Stimulated activated CD8-positive, alpha-beta memory T cell treated with anti-CD3 and anti-CD28 coated beads, Interleukin-4, amount 100 ng/mL, for 1 hour (primary cell): ENCODE measurements at places on chromosomes 7 and 10.

- no peak for DNase-seq
Observed at GRCh38 chr7:159197066-159197975, 52.7 kb upstream of the VIPR2 start.

- DNase-seq, result no peak
Observed at GRCh38 chr7:149719050-149719899, 54.1 kb downstream of the ZNF467 start.

- no peak for DNase-seq
Observed at GRCh38 chr7:8260871-8261694, 884 bp downstream of the ICA1 start.

DNA sequence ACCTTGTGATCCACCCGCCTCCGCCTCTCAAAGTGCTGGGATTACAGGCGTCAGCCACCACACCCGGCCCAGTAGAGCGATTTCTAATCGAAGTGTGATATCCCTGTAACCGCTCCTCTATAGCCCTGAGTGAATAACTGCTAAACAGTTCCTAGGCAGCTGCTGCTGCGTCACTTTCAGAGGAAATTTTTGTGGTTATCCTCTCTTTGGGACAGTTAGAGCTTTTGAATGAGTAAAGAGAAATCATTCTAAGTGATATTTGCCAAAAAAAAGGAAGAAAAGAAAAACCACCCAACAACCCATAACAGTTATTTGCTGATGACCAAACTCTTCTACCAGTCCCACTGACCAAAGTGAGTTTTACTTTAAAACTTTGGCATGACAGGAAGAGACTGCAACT, 59.9 kb downstream of the MKX start:
- DNase-seq, result no peak

DNA sequence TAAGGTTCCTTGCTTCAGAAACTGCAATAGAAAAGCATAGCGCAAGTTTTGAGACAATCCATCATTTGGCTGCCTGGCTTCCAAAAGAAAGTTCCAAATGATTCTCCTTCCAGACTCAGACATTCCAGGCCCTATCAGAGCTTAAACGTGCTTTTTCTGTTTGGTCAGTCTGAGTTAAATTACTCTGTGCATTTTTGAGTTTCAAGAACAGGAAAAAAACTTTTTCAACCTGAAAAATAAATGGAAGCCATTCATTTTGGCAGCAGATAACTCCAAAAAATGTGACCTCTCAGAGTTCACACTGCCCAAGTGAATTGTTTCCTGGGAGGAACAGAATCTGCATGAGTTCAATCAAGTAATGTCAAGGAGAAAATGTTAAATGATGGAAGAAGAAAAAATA, 354.2 kb downstream of the CXCL12 start:
- no peak for DNase-seq

DNA sequence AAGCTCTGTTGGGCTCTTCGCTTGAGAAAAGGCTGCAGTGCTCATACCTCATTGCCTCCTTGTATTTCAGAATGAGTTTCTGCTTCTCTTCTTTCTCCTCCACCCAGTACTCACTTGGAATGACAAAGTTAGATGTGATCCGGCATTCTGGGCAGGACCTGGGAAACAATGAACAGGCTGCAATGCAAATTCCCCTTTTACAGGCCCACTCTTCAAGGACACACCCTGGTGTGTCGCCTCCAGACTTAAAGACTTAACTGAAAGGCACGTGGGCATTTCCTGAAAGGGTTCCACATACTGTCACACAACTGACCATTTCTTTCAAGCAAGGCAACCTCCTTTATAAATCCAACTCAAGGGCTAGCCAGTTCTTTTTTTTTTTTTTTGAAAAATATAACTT, 23.6 kb downstream of the MKRN1 start:
- no peak for DNase-seq

DNA sequence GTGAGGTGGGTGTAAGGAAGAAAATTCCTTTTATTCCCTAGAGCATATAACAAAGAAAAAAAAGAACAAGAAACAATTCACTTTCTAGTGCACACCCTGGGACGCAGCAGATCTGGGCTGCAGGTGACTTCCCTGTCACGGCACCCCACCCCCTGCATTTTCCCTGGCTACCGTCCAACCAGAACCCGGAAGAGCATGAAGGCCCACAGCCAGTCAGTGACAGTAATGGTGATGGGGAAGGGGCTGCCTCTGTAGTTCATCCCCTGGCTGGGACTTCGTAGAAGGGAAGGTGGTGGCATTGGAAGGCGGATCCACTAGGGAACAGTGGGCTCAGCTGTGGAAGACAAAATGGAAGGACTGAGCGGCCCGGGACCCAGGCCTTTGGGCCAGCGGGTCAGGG, 236.7 kb downstream of the BUB3 start:
- DNase-seq, result no peak

DNA sequence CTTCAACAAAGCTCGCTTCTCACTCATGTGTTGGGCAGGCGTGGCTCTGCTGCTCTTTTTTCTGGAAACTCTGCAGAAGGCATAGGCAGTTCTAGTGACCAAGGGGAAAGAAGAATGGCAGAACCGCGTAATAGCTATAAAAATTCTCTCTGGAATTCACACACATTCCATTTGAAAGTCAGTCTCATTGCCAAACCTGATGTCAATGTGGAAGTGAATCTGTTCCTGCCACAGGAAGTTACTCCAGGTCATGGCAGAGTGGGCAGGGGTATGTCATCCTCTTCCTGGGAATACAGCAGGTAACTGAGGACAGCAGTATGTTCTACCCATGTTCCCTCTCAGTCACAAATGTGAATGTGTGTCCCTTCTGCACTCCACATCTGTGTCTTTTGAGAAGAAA, 8.2 kb upstream of the PAXIP1 start:
- no peak for DNase-seq

GRCh38 chr7:68244389-68244788, 1247.8 kb downstream of the TYW1 start:
- DNase-seq, result no peak
